ENCODE measurements at places on chromosomes 1 and 21.
A peak's percentile ranks its signal among the peaks of the same experiment; 100 is the strongest.

- no peak for DNase-seq
These were observed 1.2 kb downstream of the ACBD3 start for GRCh38 chr1:226185141-226186036.

DNA sequence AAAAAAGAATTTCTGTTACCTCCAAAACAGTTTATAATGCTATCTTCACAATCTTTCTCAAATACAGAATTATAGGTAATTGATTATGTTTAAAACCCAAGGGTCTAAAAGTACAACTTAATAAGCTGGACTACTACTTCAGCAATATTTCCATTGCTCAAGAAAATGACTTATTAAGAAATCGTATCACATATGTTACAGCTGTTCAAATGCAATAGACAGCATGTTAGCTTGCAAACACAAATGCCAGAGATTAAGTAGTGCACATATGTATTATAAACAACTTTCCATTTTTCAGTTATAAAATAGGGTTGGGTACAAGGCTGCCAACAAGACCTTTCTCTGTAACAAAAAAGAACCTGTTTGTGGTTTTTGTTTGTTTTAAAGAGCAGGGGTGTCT lies 211.0 kb upstream of the DMRTA2 start:
- no peak for DNase-seq

DNA sequence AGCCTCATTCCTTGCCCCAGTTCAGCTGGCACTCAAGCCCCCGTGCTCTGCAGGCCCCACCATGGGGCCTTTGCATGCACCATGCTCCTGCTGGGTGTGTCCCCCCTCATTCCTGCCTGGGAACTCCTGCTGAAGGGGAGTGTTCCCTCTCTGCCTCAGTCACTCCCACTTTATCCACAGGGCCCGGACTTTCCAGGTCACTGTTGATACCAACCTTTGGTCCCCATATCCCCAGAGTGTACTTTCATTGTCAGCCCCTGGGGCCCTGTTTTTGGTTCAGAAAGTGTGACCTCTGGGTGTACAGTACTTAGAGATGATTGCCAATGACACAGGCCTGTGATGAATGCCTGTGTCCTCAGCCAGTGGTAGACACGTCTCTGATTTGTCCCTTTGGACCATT lies 2.9 kb downstream of the TTC22 start:
- DNase-seq, result no peak

DNA sequence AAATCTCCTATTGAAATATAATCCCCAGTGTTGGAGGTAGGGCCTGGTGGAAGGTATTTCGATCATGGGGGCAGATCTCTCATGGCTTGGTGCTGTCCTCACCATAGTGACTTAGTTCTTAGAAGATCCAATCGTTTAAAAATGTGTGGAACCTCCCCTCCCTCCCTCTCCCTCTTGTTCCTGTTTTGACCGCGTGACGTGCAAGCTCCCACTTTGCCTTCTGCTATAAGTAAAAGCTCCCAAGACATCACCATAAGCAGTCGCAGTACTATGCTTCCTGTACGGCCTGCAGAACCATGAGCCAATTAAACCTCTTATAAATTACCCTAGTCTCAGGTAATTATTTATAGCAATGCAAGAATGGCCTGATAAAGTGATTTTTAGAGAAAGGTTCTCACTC lies 10.9 kb upstream of the RGS2 start:
- DNase-seq, result no peak

- DNase-seq, result peak; percentile 30
These were observed 1.0 kb downstream of the TP53BP2 start for GRCh38 chr1:223844787-223845036.

DNA sequence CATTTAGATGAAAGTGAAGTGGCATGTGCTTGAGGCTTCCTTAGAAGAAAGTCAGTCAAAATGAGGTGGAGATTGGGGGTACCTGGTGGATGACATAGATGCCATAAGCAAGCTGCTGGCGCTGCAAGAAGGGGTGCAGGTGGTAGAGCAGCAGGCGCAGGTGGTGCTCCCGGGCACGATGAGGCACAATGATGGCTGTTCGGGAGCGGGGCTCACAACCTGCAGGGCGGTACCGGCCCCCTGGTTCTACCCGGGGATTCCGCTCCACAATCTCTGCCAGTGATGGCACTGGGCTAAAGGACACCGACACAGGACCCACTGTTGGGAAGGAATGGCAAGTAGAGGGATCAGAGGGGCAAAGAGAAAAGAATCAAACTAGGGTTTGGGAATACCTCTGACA lies 2.4 kb downstream of the B4GALT3 start:
- no peak for DNase-seq

GRCh38 chr21:45768011-45768739 lies 124.7 kb downstream of the PCBP3 start:
- no peak for DNase-seq

GRCh38 chr1:151584780-151585179 lies 27.1 kb upstream of the SNX27 start:
- DNase-seq, result no peak

Measured in effector CD4-positive, alpha-beta T cell (primary cell).